ENCODE measurements at places on chromosomes 6 and 20.

GRCh38 chr20:53336892-53337291 is 256.7 kb downstream of the ZNF217 start:
- H3K27me3 ChIP-seq: no peaks in the 10 kb centered on the region
- H3K4me1 ChIP-seq: no peaks in the 10 kb centered on the region
- no peak overlapping the region for H3K27ac ChIP-seq
- H3K36me3 ChIP-seq: no peaks in the 10 kb centered on the region
- H3K4me3 ChIP-seq: no peak overlapping the region

- no peak overlapping the region for H3K4me3 ChIP-seq
- peaks cover 18% of the 10 kb centered on the region for H3K4me1 ChIP-seq
- peak; percentile 55 for DNase-seq
- H3K36me3 ChIP-seq: no peaks in the 10 kb centered on the region
Measured at GRCh38 chr20:38392356-38392755, 42.8 kb downstream of the SNHG17 start.

- H3K4me3 ChIP-seq: no peak overlapping the region
- no peaks in the 10 kb centered on the region for H3K4me1 ChIP-seq
- no peak overlapping the region for H3K27ac ChIP-seq
Measured at GRCh38 chr6:143559051-143559660, 47.6 kb upstream of the FUCA2 start.

- no peaks in the 10 kb centered on the region for H3K4me1 ChIP-seq
- H3K27me3 ChIP-seq: no peaks in the 10 kb centered on the region
- H3K4me3 ChIP-seq: no peak overlapping the region
- no peak overlapping the region for H3K27ac ChIP-seq
- no peaks in the 10 kb centered on the region for H3K36me3 ChIP-seq
Measured at GRCh38 chr6:110645685-110646418, 169.4 kb downstream of the CDK19 start.

DNA sequence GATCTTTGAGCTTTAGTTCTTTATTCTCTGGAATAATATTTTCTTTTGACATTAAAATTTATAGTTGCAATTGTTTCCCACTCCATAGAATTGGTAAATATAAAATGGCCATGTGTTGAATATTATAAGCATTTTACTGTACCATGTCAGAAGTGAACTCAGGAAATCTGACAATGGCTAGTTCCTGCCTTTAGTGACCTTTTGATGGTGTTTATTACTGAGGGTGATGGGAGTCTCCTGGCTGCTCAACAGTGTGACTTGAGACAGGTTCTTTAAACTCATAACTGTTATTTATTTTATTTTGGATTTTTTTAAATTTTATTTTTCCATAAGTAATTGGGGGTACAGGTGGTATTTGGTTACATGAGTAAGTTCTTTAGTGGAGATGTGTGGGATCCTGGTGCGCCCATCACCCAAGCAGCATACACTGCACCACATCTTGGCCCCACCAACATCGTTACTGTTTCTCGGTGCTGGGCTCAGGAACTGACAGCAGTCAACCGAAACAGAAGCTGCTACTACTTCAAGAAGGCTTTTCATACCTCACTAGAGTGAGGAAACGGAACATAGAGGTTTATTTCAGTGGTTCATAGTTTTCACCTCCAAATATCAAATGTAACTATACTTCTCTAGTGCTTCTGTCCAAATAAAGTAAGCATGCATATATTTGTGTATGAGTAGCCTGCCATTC is 90.4 kb downstream of the PLEKHG1 start:
- peak overlapping the region; percentile 38 for H3K4me3 ChIP-seq
- 0 out of 2 replicates have a peak, but pooled peaks cover 4% of the 10 kb centered on the region for H3K36me3 ChIP-seq
- H3K27ac ChIP-seq: peak overlapping the region; percentile 92
- DNase-seq: peak; percentile 83
- peaks cover 91% of the 10 kb centered on the region for H3K4me1 ChIP-seq
- H3K27me3 ChIP-seq: no peaks in the 10 kb centered on the region
